ENCODE measurements at places on chromosomes 5 and 9. TPM values are rescaled to one million over a fixed set of nuclear protein-coding genes. Genes with fewer than 3 reads are reported as not detected.

SPINK4 gene
- polyA plus RNA-seq = not detected

PCDHB9 gene
- polyA plus RNA-seq = 0.25 TPM

BAAT gene
- polyA plus RNA-seq = 0.15 TPM

- no peak overlapping the region for H3K27ac ChIP-seq
- no peaks in the 10 kb centered on the region for H3K36me3 ChIP-seq
- H3K27me3 ChIP-seq = no peaks in the 10 kb centered on the region
- H3K4me1 ChIP-seq = no peaks in the 10 kb centered on the region
Measured at GRCh38 chr5:36854402-36855140, 22.0 kb upstream of the NIPBL start.

FLT4 gene
- polyA plus RNA-seq = 10.8 TPM

OXCT1 gene
- polyA plus RNA-seq = 22.2 TPM

NPR3 gene
- polyA plus RNA-seq = 6.2 TPM

- H3K27ac ChIP-seq = no peak overlapping the region
- peaks cover 17% of the 10 kb centered on the region for H3K4me1 ChIP-seq
- H3K27me3 ChIP-seq = peaks cover 11% of the 10 kb centered on the region
- H3K36me3 ChIP-seq = peaks cover 4% of the 10 kb centered on the region
- DNase-seq = peak; percentile 64
Measured at GRCh38 chr9:34633851-34634550, 3.6 kb downstream of the SIGMAR1 start.

TERT gene
- not detected for polyA plus RNA-seq

DNA sequence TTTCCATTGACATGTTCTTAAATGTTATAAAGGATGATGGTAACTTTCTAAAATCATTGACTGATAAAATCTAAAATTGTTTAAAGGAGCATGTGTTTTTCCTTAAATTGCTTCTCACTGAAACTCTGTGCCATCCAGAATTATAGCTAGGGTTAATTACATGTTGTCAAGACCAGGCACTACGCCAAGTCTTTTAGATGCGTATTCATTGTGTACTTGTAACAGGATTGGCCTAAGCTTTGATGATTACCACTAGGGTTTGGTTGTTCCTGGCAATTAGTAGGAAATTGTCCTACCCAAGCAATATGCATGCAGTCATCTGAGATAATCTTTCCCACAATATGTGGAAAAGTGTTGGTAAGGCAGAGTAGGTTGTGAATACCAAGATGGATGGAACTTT lies 43.8 kb downstream of the PRKACG start:
- H3K27ac ChIP-seq = no peak overlapping the region
- no peak for DNase-seq
- H3K27me3 ChIP-seq = no peaks in the 10 kb centered on the region
- no peak overlapping the region for H3K4me3 ChIP-seq
- peaks cover 11% of the 10 kb centered on the region for H3K4me1 ChIP-seq
- H3K36me3 ChIP-seq = no peaks in the 10 kb centered on the region
